NCI-H1436 treated with DMSO at 0.1 percent for 48 hours (cell line): ENCODE measurements at places on chromosomes 1 and 21.

DNA sequence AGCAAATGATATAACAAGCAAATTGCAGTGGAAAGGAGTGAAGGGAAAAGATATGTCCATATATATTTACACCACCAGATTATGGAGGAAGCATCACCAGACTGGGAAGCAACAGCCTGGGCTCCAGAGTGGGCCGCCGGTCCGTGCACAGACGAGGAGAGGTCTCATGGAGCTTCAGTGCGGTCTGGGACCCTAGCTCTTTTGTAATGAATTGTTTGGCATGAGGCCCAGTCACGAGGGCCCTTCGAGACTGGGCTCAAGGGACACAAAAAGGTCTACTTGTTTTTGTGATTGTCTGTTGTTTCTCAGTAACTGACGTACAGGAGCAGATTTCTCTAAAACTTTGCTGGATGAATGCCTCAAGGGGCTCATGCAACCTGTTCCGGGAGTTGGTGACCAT is 12.9 kb upstream of the STUM start:
- no peak for DNase-seq

DNA sequence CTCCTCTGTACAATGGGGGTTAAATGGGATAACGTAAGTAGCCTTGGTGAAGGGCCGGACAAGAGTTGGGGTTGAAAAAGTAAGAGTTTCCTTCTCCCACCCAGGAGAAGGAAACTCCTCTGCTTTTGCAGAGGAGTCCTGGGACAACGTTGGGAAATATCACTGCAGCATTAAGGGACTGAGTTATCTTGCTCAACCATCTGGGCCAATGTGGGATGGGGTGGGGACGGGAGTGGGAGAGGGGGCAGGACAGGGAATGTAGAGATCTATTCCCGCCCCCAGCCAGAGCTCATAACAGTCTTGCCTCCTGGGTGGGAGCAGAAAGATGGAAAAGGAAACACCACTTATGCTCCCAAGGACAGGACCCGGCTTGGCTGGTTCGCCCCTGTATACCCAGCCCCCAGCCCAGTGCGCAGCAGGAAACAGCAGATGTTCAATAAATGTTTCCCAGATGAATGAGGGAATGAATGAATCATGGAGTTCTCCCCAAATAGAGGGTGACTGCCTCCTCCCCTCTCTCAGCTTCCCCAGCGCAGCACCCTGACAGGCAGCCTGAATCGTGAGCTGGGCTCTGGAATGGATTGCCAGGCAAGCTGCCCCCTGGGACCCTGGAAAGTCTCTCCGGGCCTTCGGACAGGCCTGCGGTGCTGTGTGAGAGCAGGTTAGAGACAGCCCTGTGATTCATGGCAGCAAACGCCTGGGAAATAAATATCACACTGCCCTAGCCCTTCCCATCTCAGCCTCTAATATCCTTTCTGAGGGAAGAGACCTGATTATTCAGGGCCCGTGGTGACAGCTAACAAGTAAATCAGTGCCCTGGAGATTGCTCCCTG is 24.8 kb downstream of the FBXO2 start:
- DNase-seq = no peak

DNA sequence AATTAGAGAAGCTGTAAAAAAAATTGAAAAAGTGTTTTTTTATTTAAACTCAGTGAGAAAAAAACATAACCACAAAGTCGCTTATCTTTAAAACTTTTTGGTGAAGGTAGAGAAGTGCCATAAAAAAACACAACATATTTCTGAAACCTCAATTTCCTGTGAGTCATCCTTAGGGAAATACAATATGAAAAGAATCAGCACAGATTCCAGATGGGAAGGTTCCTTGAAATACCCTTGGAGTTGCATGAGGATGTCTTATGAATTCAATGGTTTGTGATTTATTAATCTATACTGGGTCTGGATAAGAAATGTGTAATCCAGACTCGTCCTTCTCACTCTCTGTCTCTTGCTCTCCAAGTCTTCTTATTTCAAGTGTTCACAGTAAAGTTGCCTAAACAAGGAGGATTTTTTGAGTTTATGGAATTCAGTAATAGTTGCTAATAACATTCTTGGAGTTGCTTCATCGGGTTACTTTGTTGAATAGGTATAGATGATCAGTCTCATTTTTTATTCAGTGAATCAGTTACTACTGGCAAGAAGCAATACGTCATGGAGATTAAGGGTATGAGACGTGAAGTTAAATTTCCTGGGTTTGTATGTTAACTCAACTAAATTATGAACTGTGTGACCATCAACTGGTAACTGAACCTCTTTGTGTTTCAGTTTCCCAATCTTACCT is 191.4 kb downstream of the KCNK2 start:
- no peak for DNase-seq

GRCh38 chr1:42142894-42143675 is 10.1 kb upstream of the GUCA2B start:
- peak; percentile 29 for DNase-seq

- peak; percentile 20 for DNase-seq
Measured at GRCh38 chr1:61337981-61338848, 255.9 kb downstream of the NFIA start.

DNA sequence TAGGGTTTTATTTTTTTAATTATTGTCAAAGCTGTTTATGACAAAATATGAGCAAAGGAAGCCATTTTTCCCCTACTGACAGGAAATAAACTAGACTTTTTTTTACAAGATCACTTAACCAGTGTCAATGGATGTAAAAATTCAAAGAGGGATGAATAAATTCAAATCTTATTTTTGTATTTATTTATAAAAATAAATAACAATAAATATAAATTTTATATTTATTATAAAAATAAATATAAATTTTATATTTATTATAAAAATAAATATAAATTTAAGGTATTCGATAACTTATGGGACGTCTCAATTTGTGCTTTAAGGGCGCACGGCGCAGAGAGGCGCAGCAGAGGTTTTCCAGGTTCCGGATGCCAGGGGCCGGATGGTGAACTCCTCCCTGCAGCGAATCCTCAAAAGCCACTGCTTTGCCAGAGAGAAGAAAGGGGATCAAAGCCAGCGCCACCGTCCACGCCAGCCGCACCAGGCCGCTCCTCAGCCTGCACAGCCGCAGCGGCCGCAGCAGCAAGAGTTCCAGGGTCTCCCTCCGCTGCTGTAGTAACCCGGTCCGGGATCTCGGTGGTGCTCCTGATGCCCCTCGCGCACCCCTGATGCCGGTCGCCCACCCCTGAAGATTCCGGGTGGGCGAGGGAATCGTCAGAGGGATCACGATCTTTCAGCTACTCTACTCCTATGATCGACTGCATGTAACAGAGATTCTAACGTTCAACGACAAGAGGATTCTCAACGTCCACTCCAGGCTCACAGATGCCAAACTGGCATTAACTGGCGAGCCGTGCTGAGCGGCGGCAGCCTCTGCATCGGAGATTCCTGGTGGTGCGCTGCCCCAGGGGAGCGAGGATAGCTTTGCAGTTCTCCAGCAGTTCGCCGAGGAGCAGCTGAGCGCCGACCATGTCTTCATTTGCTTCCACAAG is 28.5 kb upstream of the RLF start:
- no peak for DNase-seq

DNA sequence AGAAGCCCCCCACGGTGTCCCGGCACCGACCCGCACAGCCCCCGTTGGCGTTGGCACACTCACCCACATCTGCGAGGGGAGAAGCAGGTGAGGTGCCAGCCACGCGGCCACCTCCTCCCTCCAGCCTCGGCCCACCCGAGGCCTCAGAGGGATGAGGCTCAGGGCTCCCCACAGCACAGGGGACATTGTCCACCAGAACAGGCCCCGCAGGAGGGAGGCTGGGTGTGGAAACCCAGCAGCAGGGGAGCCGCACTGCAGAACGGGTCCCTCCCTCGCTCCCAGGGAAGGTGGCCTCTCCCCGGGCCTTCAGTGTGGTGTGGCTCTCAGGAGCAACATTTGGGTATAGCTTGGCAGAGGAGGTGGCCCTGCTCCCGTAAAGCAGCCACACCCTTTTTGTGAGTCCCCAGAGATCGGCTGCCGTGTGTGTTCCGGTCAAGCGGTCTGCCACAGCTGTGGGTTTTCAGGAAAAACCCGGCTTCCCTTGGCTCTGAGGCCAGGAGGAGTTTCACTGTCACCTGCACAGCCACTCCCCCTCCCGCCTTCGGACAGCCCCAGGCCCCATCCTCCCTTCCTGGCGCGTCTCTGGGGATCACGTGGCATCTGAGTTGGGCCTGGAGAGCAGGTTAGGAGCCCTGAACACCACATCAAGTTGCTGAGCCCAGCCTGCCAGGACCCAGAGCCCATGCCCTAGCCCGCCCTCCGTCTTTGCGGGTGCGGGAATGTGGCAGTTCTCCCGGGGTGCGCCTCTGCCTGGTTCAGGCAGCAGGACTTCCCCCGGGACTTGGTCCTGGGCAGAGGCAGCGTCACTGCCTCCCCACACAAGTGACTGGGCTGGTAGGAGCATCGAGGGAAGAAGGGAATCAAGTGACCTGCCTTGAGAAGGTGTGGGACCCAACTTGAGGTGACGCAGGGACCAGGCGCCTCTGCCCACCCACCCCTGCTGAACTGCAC is 64.0 kb downstream of the MEGF6 start:
- DNase-seq = no peak

GRCh38 chr1:19814681-19815503 is at the start of gene RNF186:
RNF186 (minus strand) TSS chr1:19815283; CDS start chr1:19815101, 182 bp downstream.
- no peak for DNase-seq

GRCh38 chr21:43881283-43881682 is 16.3 kb downstream of the AGPAT3 start:
- no peak for DNase-seq

DNA sequence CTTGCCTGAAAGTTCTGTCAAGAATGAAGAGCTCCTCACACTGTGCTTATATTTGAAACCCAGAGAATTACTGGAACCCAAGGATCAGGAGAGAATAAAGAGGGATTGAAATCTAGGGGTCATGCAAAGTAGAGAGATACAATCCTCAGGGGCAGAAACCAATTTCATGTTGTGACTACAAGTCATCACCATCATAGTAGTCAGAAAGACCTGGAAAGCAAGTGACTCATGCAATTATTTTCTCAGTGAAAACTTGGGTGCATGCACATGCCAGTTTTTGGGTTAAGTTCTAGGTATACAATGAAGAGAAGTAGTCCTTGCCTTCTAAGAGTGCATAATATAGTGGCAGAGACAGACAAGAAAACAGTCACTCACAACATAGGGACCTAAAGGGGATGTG is 210.0 kb downstream of the ZC3H11B start:
- no peak for DNase-seq

DNA sequence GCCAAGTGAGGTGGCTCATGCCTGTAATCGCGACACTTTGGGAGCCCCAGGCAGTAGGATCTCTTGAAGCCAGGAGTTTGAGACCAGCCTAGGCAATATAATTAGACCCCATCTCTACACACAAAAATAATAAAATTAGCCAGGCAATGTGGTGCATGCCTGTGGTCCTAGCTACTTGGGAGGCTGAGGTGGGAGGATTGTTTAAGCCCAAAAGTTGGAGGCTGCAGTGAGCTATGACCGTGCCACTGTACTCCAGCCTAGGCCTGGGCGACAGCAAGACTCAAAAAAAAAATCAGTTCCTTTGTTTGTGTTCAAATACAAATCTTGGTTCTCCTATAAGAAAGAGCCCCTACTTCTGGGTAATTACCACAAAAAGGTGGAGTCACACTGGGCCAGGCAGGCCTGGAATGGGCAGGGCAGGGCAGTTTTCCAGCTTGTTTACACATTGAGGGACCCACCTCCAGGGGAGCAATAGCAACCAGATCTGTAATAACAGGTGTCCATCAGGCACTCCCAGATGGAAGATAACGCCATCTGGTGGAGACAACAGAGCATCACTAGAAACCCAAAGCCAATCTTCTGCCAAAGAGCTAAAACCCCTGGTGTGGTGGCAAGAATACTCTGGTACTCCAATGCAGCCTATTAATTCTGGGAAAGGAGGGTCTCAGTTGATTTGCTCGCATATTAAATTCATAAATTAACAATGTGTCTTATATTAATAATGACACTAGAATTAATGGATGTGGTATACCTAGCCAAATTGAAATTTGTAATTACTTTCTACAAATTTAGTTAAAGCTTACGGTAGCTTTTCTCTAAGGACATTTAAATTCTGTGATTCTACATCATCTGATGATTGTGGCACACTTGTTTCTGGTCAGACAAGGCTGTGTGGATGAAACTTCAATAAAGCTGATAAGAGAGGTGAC is 13.2 kb downstream of the PPP1R15B start:
- peak; percentile 86 for DNase-seq

- no peak for DNase-seq
Measured at GRCh38 chr1:17113963-17114362, 5.3 kb downstream of the PADI2 start.

DNA sequence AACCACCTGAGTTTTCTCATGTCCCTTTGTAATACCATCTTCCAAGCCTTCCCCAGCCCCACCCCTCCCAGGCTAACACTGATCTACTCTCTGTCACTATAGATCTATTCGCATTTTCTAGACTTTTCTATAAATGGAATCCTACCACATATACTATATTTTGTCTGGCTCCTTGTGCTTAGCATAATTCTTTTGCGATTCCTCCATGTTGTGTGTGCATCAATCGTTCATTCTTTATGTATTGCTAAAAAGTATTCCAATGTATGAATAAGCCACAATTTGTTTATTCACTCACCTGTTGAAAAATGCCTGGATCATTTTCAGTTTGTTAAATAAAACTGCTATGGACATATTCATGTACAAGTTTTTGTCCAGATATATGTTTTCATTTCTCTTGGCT is 66.7 kb upstream of the DPT start:
- DNase-seq = no peak

DNA sequence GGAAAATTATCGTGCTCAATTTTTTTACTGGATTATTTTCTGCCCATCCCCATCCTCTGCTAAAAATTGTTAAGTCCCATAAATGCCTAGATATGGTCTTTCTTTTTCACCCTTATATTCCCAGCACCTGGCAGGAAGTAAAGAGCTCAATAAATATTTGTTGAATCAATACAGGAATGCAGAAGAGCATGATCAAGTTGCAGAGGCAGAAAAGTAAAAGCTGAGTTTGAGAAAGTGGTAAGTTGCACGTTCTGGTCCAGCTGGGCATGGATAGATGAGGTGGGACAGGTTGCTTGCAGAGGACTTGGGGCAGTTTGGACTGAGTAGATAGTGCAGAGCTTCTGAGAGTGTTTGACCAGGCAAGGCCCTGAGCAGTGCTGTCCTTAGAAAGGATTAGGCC is 40.1 kb downstream of the ZNF281 start:
- no peak for DNase-seq

DNA sequence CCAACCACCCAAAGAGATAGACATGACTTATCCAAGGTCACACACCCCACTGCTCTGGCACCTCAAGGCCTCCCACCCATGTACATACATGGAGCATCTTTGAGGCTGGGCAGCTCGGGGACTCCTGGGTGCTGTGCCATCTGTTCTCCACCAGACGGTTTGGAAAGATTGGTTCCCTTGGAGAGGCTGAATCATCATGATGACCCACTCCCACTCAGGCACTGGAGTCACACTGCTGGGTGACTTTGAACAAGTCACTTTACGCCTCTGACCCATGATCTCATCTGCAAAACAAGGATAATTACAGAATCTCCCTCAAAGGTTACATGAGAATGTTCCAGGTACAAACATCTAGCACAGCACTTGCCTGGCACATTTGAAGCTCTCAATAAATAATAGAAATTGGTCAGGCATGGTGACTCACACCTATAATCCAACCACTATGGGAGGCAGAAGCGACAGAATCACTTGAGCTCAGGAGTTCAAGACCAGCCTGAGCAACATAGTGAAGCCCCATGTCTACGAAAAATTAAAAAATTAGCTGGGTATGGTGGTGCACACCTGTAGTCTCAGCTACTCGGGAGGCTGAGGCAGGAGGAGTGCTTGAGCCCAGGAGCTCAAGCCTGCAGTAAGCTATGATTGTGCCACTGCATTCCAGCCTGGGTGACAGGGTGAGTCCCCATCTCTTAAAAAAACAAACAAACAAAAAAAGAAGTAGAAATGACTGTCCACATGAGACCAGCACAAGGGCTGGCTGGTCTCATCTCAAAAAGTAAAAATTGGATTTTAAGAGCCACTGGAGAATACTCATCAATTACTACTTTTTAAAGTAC is 74.9 kb downstream of the RRAGC start:
- DNase-seq = no peak
